OCI-M1 (cell line): ENCODE measurements at places on chromosomes 7 and 10.

DNA sequence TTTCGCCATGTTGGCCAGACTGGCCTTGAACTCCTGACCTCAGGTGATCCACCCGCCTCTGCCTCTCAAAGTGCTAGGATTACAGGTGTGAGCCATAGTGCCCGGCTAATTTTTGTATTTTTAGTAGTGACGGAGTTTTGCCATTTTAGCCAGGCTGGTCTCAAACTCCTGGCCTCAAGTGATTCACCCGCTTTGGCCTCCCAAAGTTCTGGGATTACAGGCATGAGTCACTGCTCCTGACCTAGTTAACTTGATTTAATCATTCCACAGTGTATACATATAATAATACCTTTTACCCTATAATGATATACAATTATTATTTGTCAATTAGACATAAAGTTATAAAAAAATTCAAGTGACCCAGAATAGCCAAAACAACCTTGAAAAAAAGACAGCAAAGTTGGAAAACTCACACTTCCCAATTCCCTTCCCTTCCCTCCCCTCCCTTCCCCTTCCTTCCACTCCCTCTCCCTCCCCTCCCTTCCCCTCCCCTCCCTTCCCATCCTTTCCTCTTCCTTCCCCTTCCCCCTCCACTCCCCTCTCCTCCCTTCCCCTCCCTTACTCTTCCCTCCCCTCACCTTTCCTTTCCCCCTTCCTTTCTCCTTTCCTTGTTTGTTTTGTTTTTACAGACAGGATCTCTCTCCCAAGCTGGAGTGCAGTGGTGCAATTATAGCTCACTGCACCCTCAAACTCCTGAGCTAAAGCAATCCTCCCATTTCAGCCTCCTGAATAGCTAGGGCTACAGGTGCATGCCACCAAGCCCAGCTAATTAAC is 14.8 kb upstream of the ZMIZ2 start:
- DNase-seq: no peak

- no peak for DNase-seq
These were observed 39.3 kb downstream of the PRF1 start for GRCh38 chr10:70563230-70563629.

DNA sequence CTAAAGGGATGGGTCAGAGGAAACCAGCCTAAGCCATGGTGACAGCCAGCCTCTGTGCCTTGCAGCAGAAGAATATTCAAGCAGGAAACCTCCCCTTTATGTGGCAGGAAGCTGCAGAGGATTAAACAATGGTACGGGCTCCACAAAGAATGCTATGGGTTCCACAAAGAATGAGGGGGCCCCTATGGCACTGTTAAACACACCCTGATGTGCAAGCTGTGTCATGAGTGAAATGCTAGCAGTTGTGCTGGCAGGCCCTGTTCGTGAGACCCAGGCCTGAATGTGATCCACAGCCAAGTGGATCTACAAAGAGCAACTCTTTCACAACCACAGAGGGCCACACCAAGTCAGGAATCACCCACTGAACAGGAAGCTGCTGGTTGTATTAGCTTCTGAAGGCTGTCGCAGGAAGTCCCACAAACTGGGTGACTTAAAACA is 68.9 kb downstream of the MYOF start:
- no peak for DNase-seq

DNA sequence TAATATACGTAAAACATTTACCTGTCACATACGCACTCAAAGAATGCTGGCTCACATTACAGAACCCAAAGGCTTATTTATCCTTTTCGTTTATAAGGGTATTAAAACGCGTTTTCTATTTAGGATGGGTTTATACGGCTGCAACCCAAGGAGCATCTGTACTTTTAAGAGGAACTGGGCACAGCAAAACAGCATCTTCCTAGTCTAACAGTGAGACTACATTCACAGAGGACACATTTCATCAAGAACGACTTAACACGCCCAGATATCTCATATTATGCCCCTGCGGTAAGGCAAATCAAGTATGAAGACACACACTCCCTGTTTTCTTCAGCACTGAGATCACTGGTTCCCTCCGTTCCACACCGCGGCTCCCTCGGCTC is 533 bp upstream of the DMTF1 start:
- no peak for DNase-seq

DNA sequence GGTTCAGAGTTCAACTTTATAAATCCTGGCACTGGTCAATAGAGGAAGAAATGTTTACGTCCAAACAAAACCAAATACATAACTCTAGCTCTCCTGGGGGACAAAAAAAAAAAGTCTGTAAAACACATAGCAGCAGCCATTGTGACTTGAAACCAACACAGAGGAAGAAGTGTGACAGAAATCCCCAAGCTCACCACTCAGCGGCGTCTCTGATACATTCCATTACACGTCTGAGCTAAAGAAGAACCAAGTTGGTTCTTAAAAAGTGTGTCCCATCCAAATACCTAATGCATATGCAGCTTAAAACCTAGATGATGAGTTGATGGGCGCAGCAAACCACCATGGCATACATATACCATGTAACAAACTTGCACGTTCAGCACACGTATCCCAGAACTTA is 58.3 kb upstream of the NANOS1 start:
- DNase-seq: no peak
